ENCODE measurements at places on chromosomes 4 and X.

GRCh38 chr4:113623274-113623894 lies 138.2 kb downstream of the CAMK2D start:
- no peak for DNase-seq

DNA sequence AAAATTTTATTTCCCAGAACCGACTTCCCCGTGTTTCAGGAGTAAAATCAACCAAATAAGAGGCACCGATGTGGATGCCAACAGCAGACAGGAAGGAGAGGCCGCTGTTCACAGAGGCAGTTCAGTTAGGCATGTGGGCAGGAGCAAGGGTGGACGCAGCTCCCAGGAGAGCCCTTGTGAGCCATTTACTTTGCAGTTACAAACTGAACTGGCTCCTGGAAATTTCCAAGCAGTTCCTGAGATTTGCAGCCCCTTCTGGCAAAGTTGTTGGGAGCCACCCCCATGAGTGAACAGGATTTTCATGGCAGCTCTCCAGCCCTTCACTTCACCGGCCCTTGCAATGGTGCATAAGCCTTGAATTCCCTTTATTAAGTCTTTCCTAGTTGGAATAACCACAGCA lies 189.1 kb downstream of the AFAP1 start:
- DNase-seq: no peak

- no peak for DNase-seq
These were observed 659.8 kb upstream of the DIPK2B start for GRCh38 chrX:45860450-45860849.

GRCh38 chr4:67926485-67926884 lies 36.8 kb downstream of the TMPRSS11A start:
- no peak for DNase-seq

- no peak for DNase-seq
These were observed 225.2 kb upstream of the ZFP42 start for GRCh38 chr4:187770345-187770744.

All from GM12878 (cell line).